ENCODE measurements at places on chromosomes 12 and 14. TPM values are rescaled to one million over a fixed set of nuclear protein-coding genes. Genes with fewer than 3 reads are reported as not detected.

- DNase-seq: no peak
These were observed 42.7 kb downstream of the C14orf132 start for GRCh38 chr14:96081767-96082400.

The C12orf42 gene
- 0.37 TPM for total RNA-seq

- no peak for DNase-seq
These were observed 3.7 kb downstream of the PIANP start for GRCh38 chr12:6696690-6697583.

DNA sequence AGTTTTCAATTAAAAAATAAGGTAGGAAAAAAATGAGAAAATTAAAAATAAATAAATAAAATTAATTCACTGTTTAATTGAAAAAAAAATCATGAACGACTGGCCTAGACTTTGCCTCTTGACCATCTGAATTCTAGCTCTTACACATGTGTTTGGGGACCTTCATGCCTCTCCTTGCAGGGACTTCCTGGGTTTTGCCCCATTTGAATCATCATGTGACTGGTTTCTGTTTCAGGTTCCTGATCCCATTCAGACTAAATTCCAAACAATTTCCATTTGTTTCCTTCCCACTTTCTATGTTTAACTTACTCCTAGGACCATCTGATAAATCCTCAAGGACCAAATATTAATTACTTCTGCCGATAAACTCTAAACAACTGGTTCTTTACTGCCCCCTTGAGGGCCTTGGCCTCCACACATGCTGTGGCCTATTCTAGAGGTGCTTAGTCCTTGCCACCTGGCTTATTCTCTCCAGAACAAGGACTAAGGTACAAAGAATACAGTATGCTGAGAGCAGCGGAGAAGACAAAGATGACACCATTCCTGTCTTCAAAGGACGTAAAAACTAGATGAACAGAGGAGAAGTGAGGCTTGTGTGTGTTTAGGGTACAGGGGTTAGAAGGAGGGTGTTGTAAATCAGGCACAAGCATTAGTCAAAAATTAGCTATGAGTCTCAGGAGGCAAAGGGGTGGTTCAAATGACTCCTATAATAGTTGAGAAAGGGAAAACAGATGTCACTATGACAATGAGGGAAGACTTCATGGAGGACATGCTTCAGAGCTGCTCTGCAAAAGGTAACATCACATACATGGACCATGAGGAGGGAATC, 125.8 kb upstream of the AVPR1A start:
- DNase-seq: peak; percentile 76

DNA sequence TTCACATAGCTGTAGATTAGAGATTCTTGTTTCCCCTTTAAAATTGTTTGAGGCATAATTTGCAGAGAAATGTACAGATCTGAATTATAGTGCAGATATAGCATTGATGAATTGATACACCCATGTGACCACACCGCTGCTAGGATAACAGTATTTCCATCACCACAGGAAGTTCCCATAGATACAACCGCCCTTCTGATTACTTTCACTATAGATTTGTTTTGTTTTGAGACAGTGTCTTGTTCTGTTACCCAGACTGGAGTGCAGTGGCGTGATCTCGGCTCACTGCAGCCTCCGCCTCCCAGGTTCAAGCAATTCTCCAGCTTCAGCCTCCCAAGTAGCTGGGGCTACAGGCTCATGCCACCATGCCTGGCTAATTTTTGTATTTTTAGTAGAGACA, 8.8 kb upstream of the ASPG start:
- no peak for DNase-seq

GRCh38 chr12:11712491-11712890, 63.0 kb downstream of the ETV6 start:
- no peak for DNase-seq

The RASAL1 gene
- total RNA-seq: 8.1 TPM

GRCh38 chr14:103846097-103846496, 1.3 kb downstream of the PPP1R13B start:
- DNase-seq: no peak

DNA sequence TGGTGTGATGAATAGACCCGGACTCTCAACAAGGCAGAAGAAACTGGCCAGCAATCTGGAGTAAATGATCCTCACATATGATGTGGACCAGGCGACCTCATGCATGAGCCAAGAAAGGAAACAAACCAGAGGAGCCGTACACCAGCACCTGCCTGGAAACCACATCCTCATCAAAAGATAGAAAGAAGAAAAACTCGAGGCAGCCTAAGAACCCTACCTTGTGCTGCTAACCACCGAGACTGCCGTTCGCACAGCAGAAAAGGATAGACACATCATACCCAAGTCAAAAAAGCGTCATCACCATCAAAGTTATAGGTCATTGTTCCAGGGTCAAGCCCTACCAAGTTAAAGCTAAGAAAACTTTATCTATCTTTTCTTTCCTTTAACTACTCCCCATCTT, 66.7 kb downstream of the RESF1 start:
- no peak for DNase-seq

GRCh38 chr14:93010522-93011140, 87.7 kb downstream of the CHGA start:
- no peak for DNase-seq

The TMEM132C gene
- total RNA-seq: not detected

GRCh38 chr12:128690641-128691040, 133.1 kb downstream of the SLC15A4 start:
- no peak for DNase-seq

GRCh38 chr12:77229640-77230442, 164.5 kb upstream of the E2F7 start:
- no peak for DNase-seq

DNA sequence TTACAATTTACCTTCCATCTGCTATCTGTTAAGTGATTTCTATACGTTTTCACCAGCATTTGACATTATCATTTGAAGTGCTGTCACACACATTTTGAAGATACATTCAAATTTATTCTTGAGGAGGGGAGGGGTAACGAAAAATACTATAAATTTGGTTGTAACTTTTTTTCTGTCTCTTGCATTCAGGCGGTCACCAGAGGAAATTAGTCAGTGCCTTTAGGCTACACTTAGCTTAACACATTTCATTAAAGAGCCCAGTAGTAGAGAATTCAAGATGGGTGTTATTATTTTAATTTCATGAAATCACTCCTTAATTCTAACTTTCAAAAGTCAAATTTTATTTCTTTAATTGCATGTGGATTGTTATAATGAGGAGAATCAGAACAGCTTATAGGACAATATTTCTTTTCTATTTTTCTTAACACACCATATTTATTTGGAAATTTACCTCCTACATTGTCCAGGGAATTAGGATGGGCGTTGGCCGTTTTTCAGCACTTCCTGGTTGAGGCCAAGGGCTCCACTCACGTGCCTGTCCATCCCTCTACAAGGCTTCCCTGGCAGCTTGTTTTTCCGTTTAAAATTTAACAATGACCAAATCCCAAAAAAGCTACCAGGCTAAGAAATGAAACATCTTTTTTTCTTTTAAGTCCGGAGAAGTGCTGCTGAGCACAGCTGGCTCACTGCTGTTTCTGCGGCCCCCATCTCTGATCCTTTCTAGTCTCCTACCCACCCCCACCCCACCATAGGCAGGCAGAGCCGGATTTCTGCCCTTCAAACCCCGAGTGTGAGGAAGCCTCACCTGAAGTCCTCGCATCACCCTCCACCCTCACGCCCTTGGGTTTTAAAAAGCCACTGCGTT, 1.1 kb upstream of the FAR2 start:
- no peak for DNase-seq

GRCh38 chr14:103638594-103638993, 9.6 kb downstream of the KLC1 start:
- no peak for DNase-seq

The TMEM132D gene
- total RNA-seq: 0.99 TPM

GRCh38 chr14:85856430-85856829, 326.5 kb downstream of the FLRT2 start:
- no peak for DNase-seq

The TMEM121 gene
- 0.81 TPM for total RNA-seq

GRCh38 chr12:84661786-84662185, 250.8 kb downstream of the SLC6A15 start:
- DNase-seq: no peak

DNA sequence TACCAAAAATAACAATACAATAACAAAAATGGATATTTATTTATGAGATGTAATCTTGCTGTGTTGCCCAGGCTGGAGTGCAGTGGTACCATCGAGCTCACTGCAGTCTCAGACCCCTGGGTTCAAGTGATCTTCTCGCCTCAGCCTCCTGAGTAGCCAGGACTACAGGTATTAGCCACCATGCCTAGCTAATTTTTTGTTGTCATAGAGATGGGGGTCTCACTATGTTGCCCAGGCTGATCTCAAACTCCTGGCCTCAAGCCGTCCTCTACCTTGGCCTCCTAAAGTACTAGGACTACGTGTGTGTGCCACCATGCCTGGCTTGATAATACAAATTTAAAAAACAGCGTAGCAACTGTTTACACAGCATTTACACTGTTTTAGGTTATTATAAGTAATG, 23.1 kb downstream of the ARHGAP5 start:
- DNase-seq: no peak

- DNase-seq: no peak
These were observed 169.9 kb upstream of the HIF1A start for GRCh38 chr14:61525293-61526011.

GRCh38 chr12:4819654-4820053, 90.1 kb upstream of the KCNA1 start:
- DNase-seq: no peak

The GARIN6 gene
- total RNA-seq: not detected

DNA sequence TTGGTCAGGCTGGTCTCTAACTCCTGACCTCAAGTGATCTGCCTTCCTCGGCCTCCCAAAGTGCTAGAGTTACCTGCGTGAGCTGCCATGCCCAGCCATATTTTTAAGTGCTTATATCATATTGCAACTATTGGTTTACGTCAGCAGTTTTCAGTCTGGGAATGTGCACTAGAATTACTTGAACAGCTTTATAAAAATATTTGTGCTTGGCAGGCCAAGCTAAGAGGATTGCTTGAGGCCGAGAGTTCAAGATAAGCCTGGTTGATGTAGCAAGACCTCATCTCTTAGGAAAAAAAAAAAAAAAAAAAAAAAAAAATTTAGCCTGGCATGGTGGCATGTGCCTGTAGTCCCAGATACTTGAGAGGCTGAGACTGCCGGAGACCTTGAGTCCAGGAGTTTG, 17.1 kb downstream of the KIAA0586 start:
- no peak for DNase-seq

DNA sequence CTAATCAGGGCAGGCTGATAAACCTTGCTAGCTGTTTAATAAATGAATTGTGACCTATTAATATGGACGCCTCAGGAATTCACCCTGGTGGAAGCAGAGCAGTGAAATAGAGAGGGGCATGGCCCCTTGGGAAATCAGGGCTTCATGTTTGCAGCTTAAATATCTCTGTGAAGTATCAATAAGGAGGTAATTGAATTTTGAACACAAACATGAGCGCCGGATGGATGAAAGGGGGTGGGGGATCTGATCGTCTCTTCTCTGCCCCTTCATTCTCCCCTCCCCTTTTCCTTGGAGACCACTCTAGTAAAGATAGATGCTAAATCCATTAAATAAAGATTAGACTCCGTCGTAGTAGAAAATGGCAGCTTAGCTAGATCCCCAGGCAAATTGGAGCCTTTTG, 70.5 kb downstream of the LIN52 start:
- DNase-seq: no peak

The FAM90A1 gene
- 0.39 TPM for total RNA-seq

DNA sequence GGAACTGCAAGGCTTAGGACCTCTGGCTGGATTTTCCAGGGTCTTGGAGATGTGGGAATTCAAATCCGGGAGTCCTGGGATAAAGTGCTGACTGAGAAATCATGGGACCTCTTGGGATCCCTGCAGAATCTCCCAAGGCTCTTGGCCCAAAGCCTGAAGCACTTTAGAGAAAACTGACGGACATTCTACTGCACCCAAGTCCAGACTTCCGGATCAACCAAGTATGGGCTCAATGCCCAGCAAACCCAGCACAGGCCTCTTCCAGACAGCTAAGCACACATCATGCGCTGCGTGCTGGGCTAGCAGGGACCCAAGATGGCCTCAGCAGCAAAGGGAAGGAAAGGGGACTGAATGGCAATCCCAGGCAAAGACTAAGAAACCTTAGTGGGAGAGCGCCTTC, 85.0 kb downstream of the ACTN1 start:
- DNase-seq: no peak

GRCh38 chr14:56125772-56126636, 7.8 kb downstream of the PELI2 start:
- no peak for DNase-seq

GRCh38 chr12:124391340-124392261, 96.7 kb downstream of the RFLNA start:
- DNase-seq: no peak

DNA sequence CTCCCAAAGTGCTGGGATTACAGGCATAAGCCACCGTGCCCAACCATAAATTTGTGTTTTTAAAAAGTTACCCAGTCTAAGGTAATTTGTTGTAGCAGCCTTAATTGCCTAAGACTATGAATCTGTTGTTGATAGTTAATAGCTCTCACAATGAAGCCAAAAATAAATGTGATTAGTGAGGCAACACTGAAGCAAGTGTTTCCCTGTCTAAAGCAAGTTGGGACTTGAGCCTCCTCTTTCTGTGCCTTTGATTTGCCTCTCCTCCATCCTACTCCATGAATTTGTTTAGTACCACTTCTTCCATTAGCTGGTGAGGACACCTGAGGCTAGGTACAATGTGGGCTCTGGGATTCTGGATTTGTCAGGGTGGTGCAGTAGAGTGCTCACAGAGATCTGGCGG, 36.8 kb downstream of the DAAM1 start:
- DNase-seq: no peak

DNA sequence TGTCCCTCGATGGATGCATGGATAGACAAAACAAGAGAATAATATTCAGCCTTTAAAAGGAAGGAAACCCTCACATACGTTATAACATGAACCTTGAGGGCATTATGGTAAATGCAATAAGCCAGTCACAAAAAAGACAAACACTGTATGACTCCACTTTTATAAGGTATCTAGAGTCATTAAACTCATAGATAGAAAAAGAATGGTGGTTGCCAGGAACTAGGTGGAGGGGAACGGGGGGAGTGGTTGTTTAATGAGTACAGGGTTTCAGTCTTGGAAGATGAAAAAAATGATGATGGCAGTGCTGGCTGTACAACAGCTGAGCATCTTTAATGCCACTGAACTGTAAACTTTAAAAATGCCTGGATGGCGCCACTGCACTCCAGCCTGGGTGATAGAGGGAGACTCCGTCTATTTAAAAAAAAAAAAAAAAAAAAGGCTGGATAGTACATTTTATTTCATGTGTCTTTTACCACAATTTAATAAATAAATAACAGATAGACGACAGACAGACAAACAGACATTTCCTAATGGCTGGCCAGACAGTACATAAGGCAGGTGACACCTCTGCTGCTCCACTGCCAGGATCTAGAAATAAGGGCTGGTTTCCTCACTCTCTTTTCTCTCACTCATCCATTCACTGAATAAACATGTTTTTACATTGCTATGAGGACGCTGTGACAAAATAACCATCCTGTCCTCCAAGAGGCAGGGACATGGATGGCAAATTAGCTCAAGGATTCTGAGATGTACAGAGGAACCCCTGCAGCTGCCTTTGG, 118.8 kb downstream of the FOXN3 start:
- no peak for DNase-seq

- DNase-seq: peak; percentile 49
These were observed 16.9 kb downstream of the ETV6 start for GRCh38 chr12:11666131-11667050.

Measured in WTC11 (cell line).